ENCODE measurements at places on chromosomes 3 and 15. TPM values are rescaled to one million over a fixed set of nuclear protein-coding genes. Genes with fewer than 3 reads are reported as not detected.

GRCh38 chr15:71294251-71294910 is 179.1 kb downstream of the THSD4 start:
- no peak overlapping the region for H3K4me3 ChIP-seq
- no peak for DNase-seq
- H3K4me1 ChIP-seq = peaks cover 9% of the 10 kb centered on the region
- H3K27me3 ChIP-seq = peaks cover 25% of the 10 kb centered on the region

DNA sequence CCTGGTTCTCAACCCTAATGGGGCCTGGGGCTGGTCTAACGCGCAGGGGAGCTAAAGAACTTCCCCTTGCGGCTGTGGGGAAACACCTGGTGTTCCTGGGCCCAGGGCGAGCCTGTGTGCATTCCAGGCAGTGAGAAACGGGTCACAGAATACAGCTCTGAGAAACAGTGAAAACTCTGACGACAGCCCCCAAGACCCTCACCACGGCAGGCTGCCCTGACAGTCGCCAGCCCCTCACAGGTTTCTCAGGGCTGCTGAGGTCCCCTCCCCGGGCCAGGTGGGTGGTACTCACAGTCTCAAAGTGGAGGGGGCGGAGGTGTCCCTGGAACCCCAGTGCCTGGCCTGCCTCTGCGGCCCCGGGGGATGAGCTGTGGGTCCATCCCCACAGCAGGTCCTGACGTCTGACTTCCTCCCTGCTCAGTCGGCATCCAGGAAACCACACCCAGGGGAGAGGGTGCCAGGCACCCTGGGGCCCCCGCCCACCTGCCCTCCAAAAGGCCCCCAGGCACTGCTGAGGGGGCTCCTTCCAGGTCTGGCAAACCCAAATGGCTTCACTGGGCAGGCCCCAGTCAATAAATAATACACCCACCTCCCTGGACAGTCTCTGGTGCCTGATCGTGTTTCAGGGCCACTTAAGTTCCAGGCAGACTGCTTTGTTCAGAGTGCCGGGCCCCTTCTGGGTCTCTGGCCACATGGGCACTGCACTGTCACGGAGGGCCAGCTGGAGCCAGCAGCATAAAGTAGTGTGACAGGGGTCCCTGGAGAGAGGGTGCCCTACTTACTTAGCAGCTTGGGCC is 57.7 kb downstream of the IQSEC1 start:
- DNase-seq = peak; percentile 60
- H3K4me1 ChIP-seq = peaks cover 53% of the 10 kb centered on the region
- no peaks in the 10 kb centered on the region for H3K27me3 ChIP-seq

- H3K27me3 ChIP-seq = no peaks in the 10 kb centered on the region
- H3K4me1 ChIP-seq = peaks cover 40% of the 10 kb centered on the region
- no peak for DNase-seq
These were observed 232.8 kb upstream of the BHLHE40 start for GRCh38 chr3:4746241-4746958.

DNA sequence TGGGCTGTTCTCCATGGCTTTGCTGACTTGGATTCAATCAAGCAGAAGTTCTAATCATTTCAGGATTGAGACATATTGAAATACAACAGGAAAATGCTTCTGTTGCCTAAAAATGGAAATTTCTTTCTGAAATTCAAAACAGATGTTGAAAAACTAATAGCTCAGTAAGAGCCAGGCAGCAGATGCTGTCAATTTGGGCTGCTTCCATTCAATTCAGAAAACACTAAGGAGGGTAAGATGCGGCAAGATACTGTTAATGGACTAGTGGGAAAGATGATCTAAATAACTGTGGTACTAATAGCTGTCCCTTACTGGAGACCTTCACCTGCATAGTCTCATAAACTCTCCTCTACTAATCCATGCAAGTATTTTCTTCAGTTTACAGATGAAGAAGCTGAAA is 53.5 kb downstream of the DGKG start:
- no peak overlapping the region for H3K27ac ChIP-seq
- no peak overlapping the region for H3K4me3 ChIP-seq
- no peaks in the 10 kb centered on the region for H3K4me1 ChIP-seq
- H3K27me3 ChIP-seq = peaks cover 4% of the 10 kb centered on the region
- H3K36me3 ChIP-seq = no peaks in the 10 kb centered on the region
- no peak for DNase-seq

DNA sequence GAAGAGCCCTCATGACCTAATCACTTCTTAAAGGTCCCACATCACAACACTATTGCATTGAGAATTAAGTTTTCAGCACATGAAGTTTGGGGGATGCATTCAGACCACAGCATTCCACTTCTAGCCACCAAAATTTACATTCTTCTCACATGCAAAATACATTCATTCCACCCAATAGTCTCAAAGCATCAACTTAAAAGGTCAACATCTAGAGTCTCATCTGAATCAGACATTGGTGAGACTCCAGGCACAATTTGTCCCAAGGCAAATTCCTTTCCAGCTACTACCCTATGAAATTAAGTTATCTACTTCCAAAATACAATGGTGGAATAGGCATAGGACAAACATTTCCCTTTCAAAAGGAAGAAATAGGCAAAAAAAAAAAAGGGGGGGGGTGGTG is 64.9 kb downstream of the PLSCR2 start:
- H3K4me3 ChIP-seq = no peak overlapping the region
- no peaks in the 10 kb centered on the region for H3K36me3 ChIP-seq
- no peak overlapping the region for H3K27ac ChIP-seq
- H3K4me1 ChIP-seq = no peaks in the 10 kb centered on the region
- DNase-seq = no peak

DNA sequence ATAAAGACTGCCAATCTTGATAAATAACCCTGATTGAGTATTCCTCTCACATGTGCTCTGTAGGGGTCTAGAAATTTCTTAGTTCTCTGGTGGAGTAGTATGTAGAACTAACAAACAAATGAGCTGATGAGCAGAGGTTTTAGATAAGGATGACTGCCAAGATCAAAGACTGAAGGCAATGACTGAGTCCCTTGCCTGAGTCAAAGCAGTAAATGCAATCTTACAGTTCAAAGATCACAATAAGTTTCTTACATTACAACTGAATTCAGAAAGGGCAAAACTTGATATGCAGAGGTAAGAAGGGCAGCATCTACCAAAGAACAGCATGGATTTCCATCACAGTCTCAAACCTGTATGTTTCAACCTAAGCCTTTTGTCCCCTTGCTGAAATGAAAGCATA is 172.2 kb upstream of the POU1F1 start:
- no peak for DNase-seq
- no peak overlapping the region for H3K4me3 ChIP-seq
- no peaks in the 10 kb centered on the region for H3K4me1 ChIP-seq
- no peaks in the 10 kb centered on the region for H3K27me3 ChIP-seq
- no peaks in the 10 kb centered on the region for H3K36me3 ChIP-seq

- H3K27me3 ChIP-seq = peaks cover 25% of the 10 kb centered on the region
- H3K4me1 ChIP-seq = peaks cover 16% of the 10 kb centered on the region
- peaks cover 4% of the 10 kb centered on the region for H3K36me3 ChIP-seq
- no peak overlapping the region for H3K4me3 ChIP-seq
These were observed 60.7 kb downstream of the RPL22L1 start for GRCh38 chr3:170809007-170809974.

DNA sequence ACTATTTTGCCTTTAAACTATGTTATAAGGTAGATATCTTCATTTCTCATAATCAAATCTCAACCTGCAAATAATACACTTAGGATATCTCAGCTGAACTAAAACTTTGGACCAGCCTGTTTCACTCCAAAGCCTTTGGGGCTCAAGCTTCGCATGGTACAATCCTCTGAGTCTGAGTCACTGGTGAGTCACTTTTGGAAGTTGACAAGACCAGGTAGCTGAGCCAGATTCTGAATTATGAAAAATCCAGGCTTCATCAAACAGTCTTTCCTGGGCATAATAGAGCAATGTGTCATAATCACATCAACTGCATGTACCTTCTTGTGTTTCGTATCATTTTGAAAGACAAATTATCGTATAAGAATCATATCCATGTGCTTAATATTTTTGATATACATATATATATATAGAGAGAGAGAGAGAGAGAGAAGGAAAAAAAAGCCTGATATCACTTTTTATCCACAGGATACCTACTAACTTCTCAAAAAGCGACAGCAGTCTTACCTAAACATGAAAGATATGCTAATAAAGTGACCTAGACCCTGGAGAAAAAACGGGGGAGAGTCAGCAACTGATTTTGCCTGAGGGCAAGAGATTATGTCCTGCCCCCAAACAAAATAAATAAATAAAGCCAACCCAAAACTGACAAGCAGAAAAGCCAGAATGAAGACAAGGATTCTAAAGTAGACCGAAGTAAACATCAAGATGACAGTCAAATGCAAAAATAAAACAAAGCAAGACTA is 263.9 kb upstream of the TGFBR2 start:
- DNase-seq = no peak
- H3K27ac ChIP-seq = no peak overlapping the region
- no peaks in the 10 kb centered on the region for H3K36me3 ChIP-seq
- no peak overlapping the region for H3K4me3 ChIP-seq

DNA sequence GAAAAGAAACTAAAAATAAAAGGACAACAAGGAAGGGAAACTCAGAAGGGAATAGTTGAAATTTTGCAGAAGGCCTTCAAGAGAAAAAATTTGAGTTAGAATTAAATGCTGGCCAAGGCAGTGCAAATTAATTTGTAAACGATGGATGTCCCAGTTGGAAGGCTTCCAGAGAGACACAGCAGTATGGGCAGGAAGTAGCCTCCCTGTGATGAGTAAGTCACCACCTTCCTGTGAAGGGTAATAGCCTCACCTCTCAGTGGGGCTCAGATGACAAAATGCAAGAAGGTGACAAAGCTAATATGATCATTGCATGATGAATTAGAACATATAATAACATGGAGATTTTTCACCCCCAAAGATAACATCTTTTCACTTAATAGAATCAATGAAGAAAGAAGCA is 27.3 kb upstream of the TMCO5A start:
- H3K4me1 ChIP-seq = no peaks in the 10 kb centered on the region
- H3K27ac ChIP-seq = no peak overlapping the region
- no peaks in the 10 kb centered on the region for H3K36me3 ChIP-seq

DNA sequence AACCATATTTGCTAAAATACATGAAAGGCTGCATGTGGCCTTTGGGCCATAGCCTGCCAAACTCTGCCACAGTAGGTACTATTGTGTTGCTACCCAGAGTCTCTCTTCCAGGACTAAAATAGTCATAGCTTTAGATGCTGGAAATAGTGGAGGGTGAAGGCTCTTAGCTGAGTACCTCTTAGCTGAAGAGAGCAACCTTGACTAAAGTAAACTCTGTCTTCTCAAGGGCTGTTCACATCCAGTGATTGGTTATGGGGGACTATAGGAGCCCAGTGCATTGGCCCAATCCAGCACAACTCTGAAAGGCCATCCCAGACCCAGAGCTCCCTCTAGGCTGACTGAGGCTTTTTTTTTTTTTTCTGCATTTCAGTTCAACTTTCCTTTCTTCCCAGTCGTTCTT is 117.8 kb upstream of the ACP3 start:
- no peak for DNase-seq
- peaks cover 17% of the 10 kb centered on the region for H3K27me3 ChIP-seq
- no peak overlapping the region for H3K4me3 ChIP-seq
- no peaks in the 10 kb centered on the region for H3K4me1 ChIP-seq
- no peak overlapping the region for H3K27ac ChIP-seq

The TFRC gene
- total RNA-seq = 221 TPM

The HES1 gene
- 2.4 TPM for total RNA-seq

The ENTPD3 gene
- not detected for total RNA-seq

The CKMT1A gene
- not detected for total RNA-seq

The TM6SF1 gene
- total RNA-seq = 4.3 TPM

The EFCAB12 gene
- total RNA-seq = 5.2 TPM

The RYR3 gene
- total RNA-seq = 0.23 TPM
